ENCODE measurements at places on chromosomes 12 and 14.

GRCh38 chr12:3658327-3659163 is 94.4 kb downstream of the CRACR2A start:
- no peak for DNase-seq

DNA sequence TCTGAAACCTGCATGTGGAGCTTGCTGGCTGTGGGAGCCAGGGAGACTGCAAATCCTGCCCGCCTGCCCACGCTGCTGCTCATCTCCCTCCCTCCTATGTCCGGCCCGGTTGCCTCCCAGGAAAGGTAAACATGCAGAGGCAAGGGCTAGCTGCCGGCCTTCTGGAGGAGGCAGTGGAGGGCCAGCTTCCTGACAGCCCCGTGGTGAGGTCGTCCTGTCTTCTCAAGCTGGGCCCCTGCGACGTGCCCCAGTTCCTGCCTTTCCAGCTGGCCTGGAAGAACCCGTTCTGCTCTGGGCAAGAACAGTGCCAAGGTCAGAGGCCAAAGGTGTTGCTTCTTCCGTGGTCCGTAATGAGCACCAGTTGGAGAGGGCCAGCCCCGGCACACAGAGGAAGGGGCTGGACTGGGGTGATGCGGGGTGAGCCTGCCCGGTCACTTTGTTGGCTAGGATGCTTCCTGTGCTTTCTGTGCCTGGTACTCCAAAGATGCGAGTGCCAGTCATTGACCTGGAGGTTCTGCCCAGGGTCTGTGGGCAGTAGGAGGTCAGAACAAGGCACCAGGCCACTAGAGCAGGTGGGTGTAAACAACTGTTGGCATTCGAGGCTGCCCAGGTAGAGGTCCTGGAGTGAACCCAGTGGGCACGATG is 25.3 kb downstream of the TPCN1 start:
- DNase-seq, result no peak

DNA sequence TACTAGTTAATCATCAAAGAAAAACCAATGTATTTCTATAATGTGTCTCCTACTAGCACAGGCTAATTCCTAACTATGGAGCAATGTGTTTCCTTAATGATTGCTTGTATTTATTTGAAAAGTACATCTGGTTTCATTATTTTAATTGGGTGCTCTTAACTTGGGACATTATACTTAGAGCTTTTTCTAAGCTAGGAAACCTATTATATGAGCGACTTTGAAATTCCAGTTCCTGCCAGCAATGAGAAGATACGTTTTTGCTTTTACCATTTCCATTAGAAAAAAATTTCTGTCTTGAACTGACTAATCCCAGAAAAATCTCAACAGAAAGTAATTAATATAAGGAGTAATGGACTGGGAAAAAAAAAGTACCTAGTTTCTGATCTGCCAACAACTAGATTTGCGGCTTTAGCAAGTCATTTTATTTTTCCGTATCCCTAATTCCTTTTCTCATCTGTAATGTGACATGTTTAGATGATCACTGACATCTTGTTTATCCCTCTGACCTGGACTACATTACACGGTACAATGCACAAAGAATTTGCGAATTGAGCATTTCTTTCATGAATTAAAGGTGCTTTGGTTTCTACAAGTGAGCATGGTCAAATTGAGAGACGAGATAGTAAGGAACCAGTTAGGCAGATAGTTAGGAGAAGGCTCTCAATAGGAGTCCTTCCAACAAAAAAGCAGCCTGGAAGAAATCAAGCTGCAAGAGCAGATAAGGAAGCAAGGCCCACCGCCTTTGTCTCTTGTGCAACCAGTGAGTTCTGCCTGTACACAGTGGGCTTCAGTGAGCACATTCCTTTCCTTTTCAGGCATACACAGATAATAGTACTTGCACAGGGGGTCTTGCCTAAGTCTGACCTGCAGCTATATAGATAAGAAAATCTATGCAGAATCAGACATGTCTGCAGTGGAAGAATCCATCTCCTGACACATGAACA is 1765.0 kb upstream of the FLRT2 start:
- no peak for DNase-seq

DNA sequence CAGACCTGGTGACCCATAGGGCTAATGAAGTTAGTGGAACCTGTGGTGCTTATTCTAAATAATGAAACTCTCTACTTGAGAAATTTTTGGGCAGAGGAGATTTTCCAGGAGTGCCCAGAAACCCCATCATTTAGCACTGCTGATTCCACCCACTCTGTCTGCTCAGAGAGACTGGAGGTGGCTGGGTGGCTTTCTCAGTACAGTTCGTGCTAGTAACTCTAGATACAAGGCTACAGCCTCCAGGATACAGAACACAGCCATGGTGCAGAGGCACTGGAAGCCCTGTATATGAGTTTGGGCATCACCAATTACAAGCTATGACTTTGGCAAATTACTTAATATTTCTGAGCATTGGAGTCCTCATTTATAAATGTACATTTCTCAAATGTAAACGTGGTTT is 32.4 kb downstream of the CCDC177 start:
- no peak for DNase-seq

DNA sequence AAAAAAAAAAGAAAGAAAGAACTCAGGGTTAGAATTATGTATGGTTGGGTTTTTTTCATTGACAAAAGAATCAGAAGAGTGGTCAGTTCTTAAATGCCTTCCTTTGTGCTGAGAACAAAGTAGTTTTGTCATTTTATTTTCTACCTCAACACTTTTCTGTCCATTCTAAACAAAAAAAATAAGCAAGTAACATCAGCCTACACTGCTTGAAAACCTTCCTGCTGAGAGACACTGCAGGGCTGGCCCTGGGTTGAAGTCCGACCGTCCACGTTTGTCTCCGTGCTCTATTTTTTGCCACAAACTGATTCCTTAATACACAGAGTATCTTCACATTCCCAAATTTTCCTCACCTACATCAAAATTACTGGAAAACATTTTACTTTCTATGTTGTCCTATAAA is 211.6 kb upstream of the PDZRN4 start:
- no peak for DNase-seq

- DNase-seq, result no peak
Observed at GRCh38 chr14:100783630-100784370, 42.1 kb upstream of the MEG3 start.

DNA sequence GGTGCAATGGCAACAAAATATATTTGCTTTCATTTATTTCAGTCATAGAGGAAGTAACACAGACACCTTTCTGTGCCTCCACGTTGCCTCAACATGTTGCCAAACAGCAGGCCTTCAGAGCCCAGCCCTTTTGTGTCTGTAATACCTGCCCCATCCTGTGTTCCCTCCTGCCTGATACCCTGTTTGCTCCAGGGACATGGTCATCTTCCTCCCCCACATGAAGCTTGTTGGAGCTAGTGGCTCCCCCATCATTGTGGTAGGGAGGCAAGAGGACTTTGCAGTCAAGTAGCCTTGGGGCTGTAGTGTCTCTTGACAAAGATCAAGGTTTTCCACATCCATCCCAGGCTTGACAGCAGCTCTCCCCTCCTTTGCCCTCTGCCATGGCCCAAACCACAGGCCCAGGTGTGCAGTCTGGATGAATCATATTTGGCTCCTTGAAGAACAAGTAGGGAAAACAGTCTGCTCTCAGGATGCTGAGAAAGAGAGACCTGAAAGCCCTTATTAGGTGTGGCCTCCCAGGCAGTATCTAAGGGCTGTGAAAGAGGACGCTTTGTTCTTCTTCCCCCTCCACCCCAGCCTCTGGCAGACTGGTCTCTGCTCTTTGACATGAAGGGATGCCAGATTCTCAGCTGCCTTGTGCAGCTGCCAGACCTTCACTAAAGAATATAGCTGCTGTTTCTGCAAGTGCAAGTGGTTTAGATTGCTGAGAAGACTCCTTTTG is 329.0 kb downstream of the C12orf75 start:
- DNase-seq, result no peak

- no peak for DNase-seq
Observed at GRCh38 chr12:5487076-5487475, 55.2 kb downstream of the NTF3 start.

GRCh38 chr12:92877904-92878303 is 51.2 kb downstream of the EEA1 start:
- no peak for DNase-seq

DNA sequence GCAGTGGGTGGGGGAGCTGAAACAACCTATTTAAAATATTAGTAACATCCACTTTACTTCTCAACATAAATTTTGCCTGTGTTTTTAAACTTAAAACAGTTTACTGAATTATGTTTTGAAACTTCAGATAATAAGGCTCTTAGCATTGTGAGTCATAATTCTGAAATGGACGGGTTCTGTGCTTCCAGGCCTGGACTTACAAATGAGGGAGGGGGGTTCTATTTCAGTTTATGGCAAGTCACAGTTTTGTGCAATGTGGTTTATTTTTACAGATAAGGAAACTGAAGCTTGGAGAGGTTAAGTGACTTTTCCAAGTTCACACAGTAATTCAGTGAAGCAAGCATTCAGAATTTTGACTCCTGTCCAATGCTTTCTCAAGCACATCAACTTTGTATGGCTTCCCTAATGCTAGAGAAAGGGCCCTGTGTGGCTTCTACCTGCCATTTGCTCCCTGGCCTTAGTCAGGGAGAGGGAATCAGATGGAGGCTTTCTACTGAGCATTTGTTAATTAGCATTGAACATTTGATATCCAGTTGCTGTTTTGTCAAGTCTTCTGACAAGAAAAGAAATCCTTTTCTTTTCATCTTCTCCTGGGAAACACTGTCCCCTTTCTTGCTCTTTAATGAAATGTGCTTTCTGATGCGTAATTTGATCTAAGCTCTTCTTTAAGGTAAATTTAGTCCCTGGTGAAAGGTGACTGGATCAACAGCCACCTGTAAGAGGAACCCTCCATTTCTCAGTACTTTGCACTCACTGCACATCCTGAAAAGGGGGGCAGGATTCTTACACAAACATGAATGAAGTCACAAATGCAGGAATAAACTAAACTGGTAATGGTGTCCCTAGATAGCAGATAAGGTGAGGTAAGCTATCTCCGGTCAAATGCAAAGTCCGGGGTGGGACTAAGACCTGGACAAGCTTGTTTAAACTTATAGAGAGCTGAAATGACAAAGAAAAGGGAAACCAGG is 2.5 kb upstream of the SALL2 start:
- DNase-seq, result no peak

DNA sequence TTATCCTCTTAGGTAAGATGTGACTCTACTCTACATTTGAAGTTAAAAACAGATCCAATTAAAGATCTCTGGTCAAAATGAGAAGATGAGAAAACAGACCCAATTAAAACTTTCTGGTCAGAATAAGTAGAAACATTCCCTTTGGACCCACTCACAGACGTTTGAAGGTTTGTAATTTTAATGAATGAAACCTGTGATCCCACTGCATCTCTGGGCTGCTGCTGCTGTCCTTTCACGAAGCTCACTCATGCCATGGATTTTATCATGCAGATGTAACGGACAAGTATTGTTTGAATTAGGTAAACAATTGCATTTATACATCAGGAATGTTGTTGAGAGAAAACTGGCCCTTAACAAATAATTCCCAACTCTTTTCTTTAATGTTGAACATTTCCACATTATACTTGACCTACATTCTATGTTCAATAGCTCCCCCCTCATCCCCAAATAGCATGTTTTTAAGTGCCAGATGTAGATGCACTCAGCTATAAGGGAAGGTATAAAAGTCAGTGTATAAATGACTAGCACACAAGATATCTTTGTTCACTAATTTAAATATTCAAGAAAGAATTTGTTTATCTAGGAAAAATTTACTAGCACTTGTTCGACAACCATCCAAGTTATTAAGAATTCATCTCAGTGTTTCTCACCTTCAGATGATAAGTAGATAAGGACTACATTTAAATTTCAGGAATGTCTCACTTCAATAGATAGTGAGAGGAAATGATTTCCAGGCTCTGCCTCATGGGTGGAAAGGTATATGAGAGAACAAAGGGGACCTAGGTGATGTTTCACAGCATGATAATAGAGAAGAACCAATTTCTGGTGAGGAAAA is 202.3 kb upstream of the LMNTD1 start:
- DNase-seq, result no peak

GRCh38 chr14:100147181-100147631 is 12.2 kb downstream of the DEGS2 start:
- no peak for DNase-seq

GRCh38 chr12:2262449-2262848 is 209.7 kb downstream of the CACNA1C start:
- DNase-seq, result no peak

GRCh38 chr12:80261403-80261802 is 162.1 kb downstream of the OTOGL start:
- DNase-seq, result no peak

- DNase-seq, result no peak
Observed at GRCh38 chr14:81677736-81678135, 144.1 kb upstream of the SEL1L start.

GRCh38 chr14:75222208-75222701 is 45.8 kb upstream of the TMED10 start:
- no peak for DNase-seq

DNA sequence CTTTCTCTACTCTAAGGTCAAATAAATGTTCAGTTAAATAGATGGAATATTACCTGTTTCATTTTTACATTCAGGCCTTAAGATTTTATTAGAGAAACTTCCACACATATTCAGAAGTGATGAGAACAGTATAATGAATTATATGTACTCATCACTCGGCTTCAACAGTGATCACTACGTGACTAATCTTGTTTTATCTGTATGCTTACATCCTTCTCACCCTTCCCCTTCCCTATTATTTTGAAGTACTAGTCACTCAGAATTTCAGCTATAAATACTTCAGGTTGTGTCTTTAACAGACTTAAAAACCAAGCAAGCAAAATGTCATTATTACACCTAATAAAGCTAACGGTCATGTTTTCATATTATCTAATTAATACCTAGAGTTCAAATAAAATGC is 34.9 kb downstream of the ETV6 start:
- no peak for DNase-seq

DNA sequence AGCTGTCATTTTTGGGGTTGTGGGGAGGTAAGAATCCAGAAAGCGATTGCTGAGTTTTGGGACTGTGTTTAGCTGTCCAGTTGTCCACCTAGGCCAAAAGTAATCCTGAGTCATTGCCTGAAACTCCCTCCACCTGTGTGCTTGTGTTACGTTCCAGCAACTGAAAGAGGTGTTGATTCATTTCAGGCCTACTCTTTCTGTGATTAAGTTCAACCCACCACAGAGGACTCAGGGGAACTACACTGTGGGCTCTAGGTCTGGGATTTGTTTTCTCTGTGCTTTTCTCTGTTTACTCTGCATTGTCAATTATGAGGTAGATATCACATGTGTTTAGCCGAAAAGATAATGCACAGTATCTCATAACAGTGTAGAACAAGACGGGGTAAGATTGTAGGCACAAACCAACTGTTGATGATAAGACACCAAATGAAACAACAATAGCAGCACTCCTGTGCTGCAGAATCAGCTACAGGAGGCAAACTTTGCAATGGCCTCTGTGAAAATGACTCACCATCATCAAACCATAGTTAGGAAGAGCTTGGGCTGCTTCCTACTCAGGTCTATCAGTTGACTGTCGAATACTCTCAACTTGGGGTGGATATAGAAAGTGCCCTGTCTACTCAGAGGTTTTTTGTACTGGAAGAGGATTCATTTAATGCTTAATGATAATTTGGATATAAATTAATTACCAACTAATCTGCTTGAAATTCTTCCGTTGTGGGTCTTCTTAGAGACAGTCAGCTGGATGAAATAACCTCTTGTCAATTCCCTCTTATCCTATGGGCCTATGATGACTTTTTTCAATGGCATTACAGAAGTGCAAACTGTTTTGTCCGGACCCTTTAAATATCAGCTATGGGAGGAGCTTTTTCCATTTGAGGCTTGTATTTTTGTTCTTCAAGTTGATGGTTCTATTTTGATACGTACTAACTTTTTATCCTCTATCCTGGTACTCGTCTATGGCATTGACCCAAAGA is 385.9 kb downstream of the BMP4 start:
- DNase-seq, result no peak
